Activated CD4-positive, alpha-beta T cell treated with anti-CD3 and anti-CD28 coated beads, Interleukin-2, Interleukin-6, amounts not matched to agents 100 ng/mL and 50 ng/mL, durations not matched to agents 16 hours and 8 hours (primary cell): ENCODE measurements at places on chromosomes 1 and 21.

DNA sequence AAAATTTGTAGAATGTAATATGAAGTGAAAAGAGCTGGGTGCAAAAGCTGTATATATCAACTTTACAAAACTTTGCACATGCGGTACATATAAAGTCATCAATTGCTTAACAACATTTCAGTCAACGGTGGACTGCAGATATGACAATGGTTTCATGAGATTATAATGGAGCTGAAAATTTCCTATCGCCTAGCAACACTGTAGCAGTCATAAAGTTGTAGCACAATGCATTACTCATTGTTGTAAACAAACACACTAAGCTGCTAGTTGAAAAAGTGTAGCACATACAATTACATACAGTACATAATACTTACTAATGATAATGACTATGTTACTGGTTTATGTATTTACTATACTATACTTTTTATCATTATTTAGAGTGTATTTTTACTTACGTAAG is 64.0 kb downstream of the RGS7 start:
- DNase-seq, result no peak

DNA sequence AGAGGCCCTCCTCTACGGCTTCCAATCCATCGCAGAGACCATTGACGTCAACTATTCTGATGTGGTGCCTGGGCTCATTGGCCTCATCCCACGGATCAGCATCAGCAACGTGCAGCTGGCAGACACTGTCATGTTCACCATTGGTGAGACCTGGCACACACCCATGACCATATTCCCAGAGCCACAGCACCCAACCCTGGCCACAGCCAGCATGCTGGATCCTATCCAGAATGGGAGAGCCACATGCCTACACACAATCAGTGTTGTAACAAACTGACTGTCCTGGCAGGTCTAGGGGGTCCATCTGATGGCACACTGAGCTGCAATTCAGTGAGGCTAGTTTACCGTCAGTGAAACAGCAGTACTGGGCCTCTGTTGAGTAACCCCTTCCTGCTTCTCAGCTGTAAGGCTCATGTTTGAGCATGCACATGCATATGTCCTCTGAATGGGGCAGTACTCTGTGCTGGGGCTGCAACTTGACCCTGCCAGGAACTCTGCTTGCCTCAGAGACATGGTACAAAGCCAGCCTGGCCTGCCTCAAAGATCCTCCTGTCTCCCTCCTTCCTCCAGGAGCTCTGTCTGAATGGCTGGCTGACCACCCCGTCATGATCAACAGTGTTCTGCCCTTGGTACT is 10.8 kb downstream of the IPO13 start:
- no peak for DNase-seq

GRCh38 chr1:83818916-83819315 is 180.0 kb downstream of the TTLL7 start:
- no peak for DNase-seq

DNA sequence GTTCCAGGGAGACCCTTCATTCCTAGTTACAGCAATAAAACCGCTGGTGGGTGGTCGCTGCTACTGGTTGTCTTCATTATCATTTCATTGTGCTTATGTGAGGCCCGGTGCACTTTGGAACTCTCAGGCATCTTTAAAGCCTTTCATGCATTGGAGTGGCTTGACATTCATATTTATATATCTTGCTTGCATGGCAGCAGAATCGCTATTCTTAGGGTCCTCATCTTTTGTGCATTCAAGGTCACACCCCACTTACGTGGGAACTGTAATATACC is 110.1 kb downstream of the ZBTB18 start:
- no peak for DNase-seq

GRCh38 chr1:53126495-53126894 is 15.9 kb downstream of the SLC1A7 start:
- no peak for DNase-seq

DNA sequence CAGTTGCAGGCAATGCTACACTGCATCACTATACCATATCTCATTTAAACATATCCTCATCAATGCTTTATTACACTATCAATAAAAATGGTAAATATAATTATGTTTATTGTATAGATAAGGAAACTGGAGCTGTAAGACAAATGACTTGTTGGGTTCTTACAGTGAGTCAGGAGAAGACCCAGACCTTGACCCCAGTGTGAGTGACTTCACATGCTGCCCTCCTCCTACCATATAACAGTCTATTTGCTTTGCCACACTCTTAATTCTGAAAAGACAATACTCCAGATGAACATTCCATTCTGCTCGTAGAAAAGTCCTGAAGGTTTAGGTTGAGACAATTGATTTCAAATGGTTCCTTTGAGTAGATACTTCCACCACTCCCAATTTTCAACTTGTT is 550.5 kb downstream of the PLPP3 start:
- no peak for DNase-seq

DNA sequence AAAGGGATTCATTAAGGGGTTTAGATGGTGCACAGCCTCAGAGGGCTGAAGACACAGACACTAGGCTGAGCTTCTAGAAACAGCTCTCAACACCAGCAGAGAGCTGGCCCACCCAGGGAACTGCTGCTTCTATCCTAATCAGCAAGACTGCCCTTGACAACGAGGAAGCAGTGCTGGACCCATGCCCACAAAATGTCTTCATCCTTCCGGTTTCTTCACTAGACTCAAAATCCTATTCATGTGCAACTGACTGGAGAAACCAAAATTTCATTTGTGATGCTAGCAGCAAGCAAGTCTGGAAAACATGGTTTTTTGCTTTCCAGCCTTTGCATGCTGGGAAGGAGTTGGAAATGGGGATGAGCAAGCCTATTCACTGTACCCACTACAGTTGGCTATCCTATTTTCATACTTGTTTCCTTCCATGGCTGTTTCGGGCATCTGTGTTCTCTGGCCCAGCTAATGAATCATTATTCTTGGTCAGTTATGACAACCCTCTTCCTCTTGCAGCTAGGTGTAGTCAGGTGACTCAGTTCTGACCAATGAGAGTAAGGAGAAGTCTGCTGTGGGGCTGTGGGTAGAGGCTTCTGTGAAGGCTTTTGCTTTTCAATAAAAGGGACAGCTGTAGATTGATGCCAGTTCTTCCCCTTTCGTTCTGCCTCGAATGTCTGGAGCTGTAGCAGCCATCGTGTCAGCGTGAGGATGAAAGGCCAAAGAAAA is 14.6 kb upstream of the TMEM61 start:
- peak; percentile 42 for DNase-seq

- DNase-seq, result no peak
Observed at GRCh38 chr1:236113324-236114032, 28.9 kb upstream of the GPR137B start.

GRCh38 chr1:147215540-147215916 is 9.6 kb downstream of the FMO5 start:
- DNase-seq, result no peak
